GM10248 (cell line): ENCODE measurements at places on chromosomes 1 and 21.

- no peak for DNase-seq
Measured at GRCh38 chr1:62781841-62782543, 1.9 kb upstream of the ATG4C start.

- DNase-seq: no peak
Measured at GRCh38 chr1:246004301-246004700, 502.8 kb downstream of the SMYD3 start.

DNA sequence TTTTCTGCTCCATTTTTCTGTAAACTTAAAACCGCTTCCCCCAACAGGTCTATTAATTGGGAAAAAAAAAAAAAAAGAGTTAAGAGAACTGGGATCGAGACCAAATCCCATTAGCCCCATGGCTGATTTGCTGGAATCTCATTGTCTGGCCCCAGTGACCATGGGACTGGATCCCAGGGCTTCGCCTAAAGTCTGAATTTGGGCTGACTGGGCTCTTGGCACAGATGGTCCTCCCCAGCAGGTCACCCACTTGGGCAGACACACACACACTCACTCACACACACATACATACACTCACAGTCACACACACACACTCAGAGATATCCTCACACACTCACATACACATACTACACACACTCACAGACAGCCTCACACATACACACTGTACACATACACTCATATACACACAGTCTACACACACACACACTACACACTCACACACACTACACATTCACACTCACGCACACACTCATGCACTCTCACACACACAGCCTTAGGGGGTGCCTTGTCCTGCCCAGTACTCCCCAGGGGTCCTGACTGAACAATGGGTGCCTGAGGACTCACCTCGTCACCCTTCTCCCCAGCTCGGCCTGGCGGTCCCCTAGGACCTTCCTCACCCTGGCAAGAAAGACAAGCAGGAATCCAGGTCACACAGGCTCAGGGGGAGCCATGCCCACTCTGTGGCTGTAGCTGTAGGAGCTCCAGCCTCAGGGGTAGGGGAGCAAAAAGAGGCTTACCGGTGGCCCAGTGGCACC lies 7.5 kb downstream of the COL9A2 start:
- DNase-seq: no peak

DNA sequence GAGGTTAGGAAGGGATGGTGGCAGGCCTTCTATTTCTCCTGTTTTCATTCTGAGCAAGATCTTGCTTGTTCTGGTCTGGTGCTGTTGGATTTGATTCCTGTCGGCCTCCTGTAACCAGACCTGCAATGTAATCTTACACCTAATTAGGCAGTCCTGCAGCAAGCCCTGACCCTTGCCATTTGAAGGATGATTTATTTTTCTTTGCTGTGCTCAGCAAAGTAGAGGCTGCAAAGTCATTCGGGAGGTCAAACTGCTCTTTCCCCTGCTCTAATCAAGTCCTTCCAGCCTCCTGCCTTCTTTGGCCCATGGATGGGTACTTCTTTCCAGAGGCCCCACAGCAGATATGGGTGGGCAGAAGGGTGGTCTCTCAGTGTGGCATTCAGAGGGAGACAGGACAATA lies 417.7 kb upstream of the USP24 start:
- DNase-seq: no peak

DNA sequence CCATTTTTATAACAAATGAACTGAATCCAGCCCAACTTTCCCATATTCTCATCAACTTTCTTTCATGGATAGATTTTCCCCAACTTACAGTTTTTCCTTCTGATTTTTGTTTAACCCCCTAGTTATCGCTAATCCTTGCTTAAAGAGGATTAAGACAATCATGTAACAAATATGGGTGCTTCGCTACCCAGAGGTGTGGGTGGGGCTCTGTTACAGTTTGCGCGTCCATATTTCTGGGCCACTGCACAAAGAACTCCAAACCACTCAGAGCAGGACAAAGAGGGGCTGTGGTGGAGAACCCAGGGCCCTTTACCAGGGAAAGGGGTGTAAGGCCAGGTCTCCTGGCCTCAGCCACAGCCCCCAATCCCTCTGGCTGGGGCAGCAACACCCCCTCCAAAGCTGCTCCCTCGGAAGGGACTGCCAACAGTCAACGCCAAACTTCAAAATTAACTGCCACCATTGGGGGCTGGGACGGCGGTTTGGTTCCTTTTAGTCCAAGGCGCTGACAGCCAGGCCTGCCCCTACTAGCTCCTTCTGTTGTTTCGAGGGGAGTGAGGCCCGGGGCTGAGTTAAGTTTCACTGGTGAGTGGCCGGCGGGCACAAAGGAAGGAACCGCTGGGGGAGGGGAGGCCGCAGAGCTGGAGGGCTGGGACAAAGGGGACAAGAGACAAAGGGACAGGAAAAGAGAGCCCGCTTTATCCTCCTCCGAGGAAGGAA lies 27.9 kb downstream of the SSBP3 start:
- no peak for DNase-seq

GRCh38 chr21:35730325-35730724 lies 330.0 kb downstream of the SETD4 start:
- DNase-seq: no peak

- DNase-seq: no peak
Measured at GRCh38 chr1:50426702-50427085, 3.5 kb upstream of the DMRTA2 start.

DNA sequence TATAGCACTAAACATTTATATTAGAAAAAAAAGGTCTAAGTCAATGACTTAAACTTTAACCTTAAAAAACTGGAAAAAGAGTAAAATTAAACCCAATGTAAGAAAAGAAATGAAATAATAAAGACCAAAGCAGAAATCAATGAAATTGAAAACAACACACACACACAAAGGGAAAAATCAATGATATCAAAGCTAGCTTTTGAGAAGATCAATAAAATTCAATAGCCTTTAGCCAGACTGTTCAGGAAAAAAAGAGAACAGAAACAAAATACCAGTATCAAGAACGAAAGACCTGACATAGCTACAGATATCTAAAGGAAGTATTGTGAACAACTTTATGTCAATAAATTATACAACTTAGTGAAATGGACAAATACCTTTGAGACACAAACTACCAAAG lies 7.1 kb downstream of the DHCR24 start:
- DNase-seq: no peak

DNA sequence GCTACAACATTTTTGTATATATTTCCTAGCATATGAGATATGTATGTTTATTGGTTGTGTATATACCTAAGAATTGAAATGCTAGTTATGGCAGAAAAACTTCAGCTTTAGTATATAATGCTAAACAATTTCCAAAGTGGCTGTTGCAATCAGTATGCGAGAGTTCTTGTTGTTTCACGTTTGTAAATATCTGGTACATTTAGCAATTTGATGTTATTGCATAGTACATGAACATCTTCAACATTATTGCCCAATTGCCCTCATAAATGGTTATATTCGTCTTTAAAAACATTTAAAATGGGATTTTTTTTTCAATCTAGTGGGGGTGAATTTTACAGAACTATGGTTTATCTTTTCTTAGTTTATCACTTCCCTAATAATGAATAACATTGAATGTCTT lies 86.2 kb upstream of the HP1BP3 start:
- no peak for DNase-seq

- DNase-seq: no peak
Measured at GRCh38 chr1:172647110-172647564, 11.8 kb upstream of the FASLG start.

GRCh38 chr1:30088594-30088993 lies 634.8 kb downstream of the MATN1 start:
- DNase-seq: no peak
